ENCODE measurements at places on chromosomes 4 and X.

DNA sequence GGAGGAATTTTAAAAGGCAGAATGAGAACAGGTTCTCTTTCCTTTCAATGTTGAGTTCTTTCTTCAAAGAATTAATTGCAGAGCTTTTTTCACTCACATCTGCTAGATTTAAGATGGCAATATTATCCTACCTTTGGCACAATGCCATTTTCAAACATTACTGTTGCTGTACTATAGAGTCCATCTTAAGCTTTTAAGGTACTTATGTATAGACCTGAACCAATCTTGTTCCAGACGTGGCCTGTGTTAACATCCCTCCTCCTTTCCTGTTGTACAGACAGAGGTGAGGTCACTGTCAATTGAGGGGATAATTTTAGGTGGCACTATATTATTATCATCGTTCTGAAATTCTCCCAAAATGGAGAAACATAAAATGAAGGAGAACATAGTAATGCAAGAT is 53.0 kb upstream of the MYOZ2 start:
- DNase-seq: no peak
- no peaks in the 10 kb centered on the region for H3K4me1 ChIP-seq
- no peaks in the 10 kb centered on the region for H3K36me3 ChIP-seq
- H3K4me3 ChIP-seq: no peak overlapping the region

GRCh38 chr4:168361365-168362024 is 42.9 kb upstream of the DDX60 start:
- no peak overlapping the region for H3K4me3 ChIP-seq
- H3K27me3 ChIP-seq: no peaks in the 10 kb centered on the region
- peaks cover 76% of the 10 kb centered on the region for H3K36me3 ChIP-seq

DNA sequence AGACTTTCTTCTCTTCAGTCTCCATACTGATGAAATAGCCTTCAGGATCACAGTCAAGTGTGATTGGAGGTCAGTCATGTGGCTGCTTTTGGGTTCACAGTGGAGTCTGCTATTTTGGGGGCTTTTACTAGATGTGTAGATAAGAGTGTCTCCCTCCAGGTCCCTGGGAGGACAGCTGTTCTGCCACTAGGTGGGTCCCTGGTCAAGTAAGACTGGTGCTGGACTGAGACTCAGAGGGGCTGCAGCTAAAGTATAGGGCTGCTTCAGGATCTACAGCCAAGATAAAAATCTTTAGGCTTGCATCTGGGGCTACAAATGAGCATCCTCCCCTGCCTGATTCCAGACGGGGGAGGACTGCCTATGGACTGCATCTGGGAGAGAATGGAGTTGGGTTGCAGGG is 200.7 kb upstream of the ANKRD50 start:
- DNase-seq: no peak
- no peaks in the 10 kb centered on the region for H3K36me3 ChIP-seq
- H3K4me3 ChIP-seq: no peak overlapping the region
- H3K4me1 ChIP-seq: no peaks in the 10 kb centered on the region
- H3K27ac ChIP-seq: no peak overlapping the region

DNA sequence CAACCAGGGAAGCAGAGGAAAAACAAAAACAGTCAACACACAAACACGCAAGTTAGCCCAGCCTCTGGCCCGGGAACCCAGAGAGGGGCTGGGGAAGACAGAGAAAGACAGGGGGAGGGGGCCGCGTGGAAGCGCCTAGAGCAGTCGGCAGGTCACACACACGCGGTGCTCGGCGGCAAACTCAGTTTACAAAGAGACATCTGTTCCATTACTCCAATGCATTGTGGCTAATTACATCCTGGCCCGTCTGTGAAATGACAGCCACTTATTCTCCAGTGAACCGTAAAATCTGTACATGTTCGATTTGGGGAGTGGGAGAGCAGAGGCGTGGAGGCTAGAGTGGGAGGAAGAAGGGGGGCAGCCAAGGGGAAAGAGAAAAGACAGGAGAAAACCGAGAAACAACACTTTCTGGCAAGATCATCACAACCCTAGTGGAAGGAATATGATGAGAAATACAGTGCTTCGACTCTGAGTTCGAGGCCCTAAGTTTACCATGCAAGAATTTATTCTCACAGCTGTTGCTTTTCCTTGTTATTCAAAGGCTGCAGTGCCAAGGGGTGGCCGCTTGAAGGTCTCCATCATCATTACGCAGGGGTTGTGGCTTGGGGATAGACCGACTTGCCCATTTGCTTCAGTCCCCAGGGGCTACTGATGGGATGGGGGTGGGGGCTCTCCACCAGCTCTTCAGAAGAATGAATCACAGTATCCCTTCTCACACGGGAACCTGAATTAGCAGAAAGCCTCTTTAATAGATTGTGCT is 167.7 kb downstream of the MGST2 start:
- no peak overlapping the region for H3K27ac ChIP-seq
- no peak for DNase-seq
- no peak overlapping the region for H3K4me3 ChIP-seq
- no peaks in the 10 kb centered on the region for H3K27me3 ChIP-seq
- H3K36me3 ChIP-seq: no peaks in the 10 kb centered on the region

GRCh38 chrX:78540171-78540570 is 119.0 kb downstream of the RTL3 start:
- no peak overlapping the region for H3K4me3 ChIP-seq
- no peaks in the 10 kb centered on the region for H3K4me1 ChIP-seq
- no peak overlapping the region for H3K27ac ChIP-seq
- DNase-seq: no peak

DNA sequence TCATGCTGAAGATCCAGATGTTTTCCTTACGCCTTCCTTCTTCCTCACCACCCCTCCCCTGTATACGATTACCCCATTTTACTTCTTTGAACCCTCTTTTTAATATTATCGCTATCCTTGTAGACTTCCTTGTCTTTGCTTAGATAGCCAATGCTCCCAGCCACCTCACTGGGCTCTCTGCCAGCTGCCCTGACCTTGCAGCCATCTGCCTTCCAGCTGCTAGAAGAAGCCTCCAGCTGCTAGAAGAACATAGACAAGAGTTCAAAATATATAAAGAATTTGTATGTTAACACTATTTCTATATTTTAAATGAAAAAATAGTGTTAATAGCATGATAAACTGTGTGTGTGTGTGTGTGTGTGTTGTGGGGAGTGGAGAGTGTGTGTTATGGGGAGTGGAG is 374.7 kb downstream of the ANKRD50 start:
- H3K4me3 ChIP-seq: no peak overlapping the region
- no peak overlapping the region for H3K27ac ChIP-seq
- H3K4me1 ChIP-seq: no peaks in the 10 kb centered on the region
- peaks cover 3% of the 10 kb centered on the region for H3K27me3 ChIP-seq
- no peaks in the 10 kb centered on the region for H3K36me3 ChIP-seq

All from stimulated activated naive B cell treated with anti-CD40 and anti-IgM and Interleukin-4, amounts not matched to agents 10 μg/mL and 1 μg/mL and 100 μg/mL, for 72 hours (primary cell).